Activated CD8-positive, alpha-beta memory T cell treated with anti-CD3 and anti-CD28 coated beads for 1 hour (primary cell): ENCODE measurements at places on chromosomes 11 and 22.

DNA sequence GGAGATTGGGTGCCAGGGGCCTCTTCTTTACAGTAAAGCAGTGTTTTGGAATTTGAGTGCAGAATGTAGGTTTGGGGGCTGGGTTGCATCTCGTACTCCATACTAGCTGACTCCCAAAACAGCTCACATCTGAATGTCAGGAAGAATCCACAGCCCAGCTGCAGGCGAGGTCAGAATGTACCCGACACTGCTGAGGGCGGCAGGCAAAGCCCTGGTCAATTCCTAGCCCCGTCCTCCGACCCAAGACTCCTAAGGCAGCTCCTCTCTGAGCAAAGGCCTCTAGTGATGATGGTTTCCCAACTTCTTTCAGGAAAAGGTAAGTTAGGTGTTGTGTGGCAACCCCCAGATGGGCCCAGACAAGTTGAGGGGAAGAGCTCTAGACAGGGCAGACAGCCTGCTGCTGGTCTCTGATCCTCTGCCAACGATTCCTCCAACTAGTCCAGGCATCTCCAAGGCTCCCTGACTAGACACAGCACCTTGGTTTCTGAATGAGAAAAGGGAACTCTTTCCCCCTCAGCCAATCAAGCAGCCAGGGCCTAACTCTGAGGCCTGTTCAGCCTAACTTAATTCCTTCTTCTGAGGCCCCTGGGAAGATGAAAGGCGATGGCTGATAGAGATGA lies 8.6 kb downstream of the LARGE2 start:
- no peak for DNase-seq

DNA sequence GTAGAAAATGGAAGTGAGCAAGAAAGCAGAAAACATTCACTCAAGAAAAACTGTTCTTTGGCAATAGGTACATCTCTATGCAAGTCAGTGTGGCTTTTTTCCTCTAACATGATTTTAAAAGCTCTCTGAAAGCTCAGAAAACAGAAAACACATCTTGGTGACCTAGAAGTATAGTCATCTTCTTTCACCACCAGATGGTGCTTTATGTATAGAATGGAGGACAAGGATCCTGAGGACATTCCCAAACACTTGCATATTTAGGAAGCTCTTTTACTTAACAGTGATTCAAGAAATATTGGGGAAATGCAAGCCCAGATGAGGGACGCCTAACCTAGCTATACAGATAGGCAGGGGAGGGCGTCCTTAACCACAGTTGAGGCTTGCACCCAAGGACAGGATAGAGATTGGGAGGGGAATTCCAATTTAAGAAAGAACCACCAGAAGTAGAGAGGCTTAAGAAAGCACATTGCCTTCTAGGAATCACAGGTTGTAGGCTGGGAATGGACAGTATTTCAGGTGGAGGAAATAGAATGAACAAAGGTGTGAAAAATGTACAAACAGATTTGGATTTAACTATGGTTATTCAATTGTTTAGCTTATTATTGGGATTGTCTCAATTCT lies 13.8 kb upstream of the CCDC81 start:
- DNase-seq = no peak

GRCh38 chr11:12691473-12691872 lies 17.3 kb downstream of the TEAD1 start:
- no peak for DNase-seq

GRCh38 chr11:104254347-104254746 lies 90.4 kb upstream of the PDGFD start:
- no peak for DNase-seq

DNA sequence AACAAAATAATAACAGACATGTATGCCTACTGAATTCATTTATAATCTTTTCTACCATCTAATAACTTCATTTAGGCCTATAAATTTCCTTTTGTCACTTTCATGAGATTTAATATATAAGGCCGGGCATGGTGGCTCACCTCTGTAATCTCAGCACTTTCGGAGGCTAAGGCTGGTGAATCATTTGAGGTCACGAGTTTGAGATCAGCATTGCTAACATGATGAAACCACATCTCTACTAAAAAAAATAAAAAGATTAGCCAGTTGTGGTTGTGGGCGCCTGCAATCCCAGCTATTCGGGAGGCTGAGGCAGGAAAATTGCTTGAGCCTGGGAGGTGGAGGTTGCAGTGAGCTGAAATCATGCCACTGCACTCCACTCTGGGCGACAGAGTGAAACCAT lies 14.2 kb upstream of the NTM start:
- no peak for DNase-seq

GRCh38 chr11:85643191-85643614 lies 4.6 kb upstream of the TMEM126A start:
- no peak for DNase-seq

GRCh38 chr22:27726686-27727449 lies 74.7 kb downstream of the MN1 start:
- DNase-seq = no peak

- DNase-seq = no peak
Observed at GRCh38 chr22:28013611-28014010, 94.6 kb upstream of the PITPNB start.

GRCh38 chr11:27358296-27358695 lies 4.7 kb downstream of the CCDC34 start:
- DNase-seq = no peak

DNA sequence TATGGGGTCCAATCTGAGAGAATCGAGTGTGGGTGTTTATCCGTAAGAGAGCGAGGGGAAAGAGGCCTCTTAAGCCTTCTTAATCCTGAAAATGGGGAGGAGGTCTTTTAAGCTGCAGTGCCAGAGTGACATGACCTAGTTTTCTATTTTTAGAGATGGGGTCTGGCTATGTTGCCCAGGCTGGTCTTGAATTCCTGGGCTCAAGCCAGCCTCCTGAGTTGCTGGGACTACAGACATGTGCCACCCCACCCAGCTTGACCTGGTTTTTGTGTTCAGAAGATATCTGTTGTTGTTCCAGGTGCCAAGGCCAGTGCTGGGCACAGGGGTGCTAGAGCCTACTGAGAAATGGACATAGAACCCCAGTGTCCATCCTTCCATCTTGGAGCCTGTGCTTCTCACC lies 1.4 kb downstream of the BAD start:
- no peak for DNase-seq

DNA sequence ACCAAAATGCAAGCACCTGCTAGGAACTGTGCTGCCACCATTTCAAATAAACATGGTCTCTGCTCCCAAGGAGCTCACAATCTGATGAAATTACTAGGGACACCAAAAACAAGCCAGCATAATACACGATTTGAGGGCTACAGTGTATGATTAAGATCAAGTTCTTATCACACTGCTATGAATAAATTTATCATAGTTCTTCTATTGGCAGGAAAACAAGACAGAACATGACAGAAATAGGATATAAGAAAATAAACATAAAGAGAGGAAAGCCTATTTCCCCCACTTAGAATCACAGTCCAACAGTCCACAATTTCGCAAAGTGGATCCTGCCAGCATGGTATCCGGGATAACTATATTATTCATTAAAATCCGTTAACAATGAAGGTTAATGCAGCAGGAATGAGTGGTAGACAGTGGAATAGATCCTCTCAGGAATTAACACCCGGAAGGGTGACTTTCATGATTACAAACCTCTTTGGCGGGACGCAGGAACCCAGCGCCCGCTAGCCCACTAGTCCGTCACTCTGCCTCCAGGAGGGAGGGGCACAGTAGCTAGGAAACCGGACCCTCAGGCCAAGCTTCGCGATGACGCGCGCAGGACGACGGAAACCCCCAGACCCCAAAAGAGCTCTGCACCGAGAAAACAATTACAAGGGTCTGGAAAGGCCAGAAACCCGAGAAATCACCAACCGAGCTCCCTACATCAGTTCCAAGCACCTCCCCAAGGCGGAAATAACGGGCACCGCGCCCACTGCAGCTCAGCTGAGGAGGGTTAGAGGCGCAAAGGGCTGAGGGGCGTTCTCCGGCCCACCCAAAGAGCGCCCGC lies 607 bp downstream of the CCDC82 start:
- peak; percentile 9 for DNase-seq

DNA sequence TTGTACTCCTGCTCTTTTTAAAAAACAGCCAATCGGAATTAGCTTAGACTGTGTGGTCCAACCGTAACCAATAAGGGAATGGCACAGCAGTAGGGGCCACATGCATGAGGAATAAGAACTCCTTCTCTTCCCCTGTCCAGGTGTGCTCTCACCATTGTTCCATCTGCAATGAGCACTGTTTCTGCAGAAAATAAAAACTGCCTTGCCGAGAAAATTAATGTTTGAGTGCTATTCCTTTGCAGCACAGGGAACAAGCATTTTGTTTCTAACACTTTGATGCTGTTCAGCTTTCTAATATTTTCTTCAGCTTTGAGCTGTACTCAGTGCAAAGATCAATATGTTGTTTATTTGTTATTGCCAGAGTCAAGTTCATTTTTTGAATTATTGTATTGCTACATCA lies 57.9 kb downstream of the PIWIL3 start:
- no peak for DNase-seq

DNA sequence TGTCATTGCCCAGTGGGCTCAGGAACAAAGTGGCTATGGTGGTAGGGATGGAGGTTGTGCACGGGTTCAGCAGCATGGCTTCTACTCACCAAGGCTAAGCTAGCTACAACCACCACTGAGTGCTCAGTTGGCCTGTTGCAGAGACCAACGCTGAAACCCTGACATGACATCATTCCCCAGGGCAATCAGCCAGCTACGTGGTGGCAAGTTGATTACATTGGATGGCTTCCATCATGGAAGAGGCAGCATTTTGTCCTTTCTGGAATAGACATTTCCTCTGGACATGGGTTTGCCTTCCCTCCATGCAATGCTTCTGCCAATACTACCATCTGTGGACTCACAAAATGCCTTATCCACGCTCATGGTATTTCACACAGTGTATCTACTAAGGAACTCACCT lies 634.3 kb downstream of the OPCML start:
- no peak for DNase-seq

DNA sequence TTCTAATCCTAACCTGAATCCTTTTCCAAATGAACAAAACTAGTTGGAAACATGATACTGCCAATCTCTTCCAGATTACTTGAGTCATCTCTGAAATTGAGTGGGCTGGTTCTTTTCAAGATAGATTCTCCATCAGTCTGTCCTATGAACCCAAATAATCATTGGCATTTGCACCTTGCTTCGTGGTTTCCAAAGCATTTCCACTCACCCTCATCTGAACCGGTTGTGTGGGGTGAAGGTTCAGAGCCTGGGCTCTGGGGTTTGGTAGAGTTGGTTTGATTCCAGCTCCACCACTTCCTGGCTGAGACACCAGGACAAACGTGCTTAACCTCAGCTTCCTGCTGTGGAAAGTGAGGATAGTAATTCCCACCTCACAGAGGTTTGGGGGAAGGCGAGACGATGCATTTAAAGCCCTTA lies 206.4 kb upstream of the E2F8 start:
- no peak for DNase-seq

DNA sequence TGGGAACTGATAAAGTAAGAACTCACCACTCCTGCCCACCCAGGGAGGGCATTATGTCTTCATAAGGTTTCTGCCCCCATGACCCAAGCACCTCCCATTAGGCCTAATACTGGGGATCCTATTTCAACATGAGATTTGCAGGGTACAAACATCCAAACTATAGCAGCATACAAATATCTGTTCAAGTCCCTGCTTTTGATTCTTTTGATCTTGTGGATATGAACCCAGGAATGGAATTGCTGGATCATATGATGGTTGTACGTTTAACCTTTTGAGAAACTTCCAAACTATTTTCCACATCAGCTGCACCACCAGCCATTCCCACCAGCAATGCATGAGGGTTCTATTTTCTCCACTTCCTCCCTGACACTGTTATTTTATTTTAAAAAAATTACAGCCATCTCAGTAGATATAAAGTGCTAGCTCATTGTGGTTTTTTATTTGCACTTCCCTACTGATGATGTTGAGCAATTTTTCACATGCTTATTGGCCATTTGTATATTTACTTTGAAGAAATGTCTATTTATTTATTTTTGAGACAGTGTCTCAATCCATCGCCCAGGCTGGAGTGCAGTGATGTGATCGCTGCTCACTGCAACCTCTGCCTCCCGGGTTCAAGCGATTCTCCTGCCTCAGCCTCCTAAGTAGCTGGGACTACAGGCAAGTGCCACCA lies 7.1 kb upstream of the ATG16L2 start:
- no peak for DNase-seq

DNA sequence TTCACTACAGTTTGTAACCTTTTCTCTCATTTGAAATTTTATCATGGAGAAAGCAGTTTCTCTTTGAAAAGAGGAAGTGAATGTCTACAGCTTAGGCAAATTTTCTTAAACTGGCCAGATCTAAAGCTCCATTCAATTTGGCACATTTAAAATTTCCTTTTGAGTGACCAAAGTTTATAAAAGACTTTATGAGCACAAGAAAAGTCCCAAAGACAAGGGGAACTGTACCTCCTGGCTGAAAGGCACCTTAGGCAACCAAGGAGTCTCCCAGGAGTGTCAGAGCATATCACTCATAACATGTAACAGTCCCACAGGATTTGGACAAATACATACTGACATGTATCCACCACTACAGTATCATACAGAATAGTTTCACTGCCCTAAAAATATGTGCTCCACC lies 41.3 kb downstream of the NARS2 start:
- no peak for DNase-seq

GRCh38 chr11:133821776-133822175 lies 23.5 kb downstream of the SPATA19 start:
- no peak for DNase-seq

DNA sequence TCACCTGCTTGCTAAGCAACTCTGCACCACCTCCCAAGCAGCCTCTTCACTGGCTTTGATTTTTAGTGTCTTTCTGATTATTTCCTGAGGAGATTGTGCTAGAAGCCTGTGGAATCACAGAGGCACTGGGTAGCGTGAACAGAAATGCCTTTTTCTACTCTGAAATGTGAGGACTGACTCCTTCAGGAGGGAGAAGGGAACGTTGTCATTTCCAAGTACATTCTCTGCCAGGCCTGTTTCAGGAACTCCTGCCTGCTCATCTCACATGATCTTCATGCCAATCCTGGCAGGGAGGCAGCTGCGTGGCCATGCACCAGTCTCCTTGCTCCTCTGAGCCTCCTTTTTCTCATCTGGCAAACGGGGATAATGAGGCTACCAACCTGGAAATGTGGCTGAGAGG lies 49.8 kb upstream of the PRDM11 start:
- no peak for DNase-seq

GRCh38 chr11:76049511-76049910 lies 156.8 kb downstream of the WNT11 start:
- no peak for DNase-seq

DNA sequence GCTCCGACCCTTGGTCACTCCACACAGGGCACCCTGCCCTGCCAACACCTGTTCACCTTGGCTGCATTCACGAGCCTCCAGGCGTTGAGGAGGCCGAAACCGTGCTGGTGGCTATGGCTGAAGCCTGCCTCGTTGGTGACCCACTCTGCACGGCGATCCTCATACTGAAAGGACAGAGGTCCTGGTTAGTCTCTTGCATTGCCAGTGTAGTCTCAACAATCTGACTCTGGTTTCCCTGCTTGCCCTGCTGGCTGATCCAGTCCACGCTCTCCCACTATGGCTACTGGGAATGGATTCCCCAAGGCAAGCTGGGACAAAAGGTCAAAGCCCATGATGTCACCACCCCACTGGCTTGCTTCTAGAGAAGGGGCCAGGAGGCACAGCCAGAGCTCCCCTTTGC lies 12.9 kb downstream of the PCSK7 start:
- DNase-seq = no peak

- no peak for DNase-seq
Observed at GRCh38 chr11:102110761-102111010, 439 bp downstream of the YAP1 start.
